ENCODE measurements at places on chromosomes 7 and 10.

- DNase-seq = no peak
Measured at GRCh38 chr7:12383377-12383776, 20.3 kb downstream of the VWDE start.

- no peak for DNase-seq
Measured at GRCh38 chr10:100130831-100131230, 49.2 kb upstream of the CPN1 start.

- DNase-seq = no peak
Measured at GRCh38 chr10:128628252-128628651, 502.0 kb upstream of the MKI67 start.

GRCh38 chr7:4805110-4805983, 29.9 kb downstream of the AP5Z1 start:
- DNase-seq = no peak

DNA sequence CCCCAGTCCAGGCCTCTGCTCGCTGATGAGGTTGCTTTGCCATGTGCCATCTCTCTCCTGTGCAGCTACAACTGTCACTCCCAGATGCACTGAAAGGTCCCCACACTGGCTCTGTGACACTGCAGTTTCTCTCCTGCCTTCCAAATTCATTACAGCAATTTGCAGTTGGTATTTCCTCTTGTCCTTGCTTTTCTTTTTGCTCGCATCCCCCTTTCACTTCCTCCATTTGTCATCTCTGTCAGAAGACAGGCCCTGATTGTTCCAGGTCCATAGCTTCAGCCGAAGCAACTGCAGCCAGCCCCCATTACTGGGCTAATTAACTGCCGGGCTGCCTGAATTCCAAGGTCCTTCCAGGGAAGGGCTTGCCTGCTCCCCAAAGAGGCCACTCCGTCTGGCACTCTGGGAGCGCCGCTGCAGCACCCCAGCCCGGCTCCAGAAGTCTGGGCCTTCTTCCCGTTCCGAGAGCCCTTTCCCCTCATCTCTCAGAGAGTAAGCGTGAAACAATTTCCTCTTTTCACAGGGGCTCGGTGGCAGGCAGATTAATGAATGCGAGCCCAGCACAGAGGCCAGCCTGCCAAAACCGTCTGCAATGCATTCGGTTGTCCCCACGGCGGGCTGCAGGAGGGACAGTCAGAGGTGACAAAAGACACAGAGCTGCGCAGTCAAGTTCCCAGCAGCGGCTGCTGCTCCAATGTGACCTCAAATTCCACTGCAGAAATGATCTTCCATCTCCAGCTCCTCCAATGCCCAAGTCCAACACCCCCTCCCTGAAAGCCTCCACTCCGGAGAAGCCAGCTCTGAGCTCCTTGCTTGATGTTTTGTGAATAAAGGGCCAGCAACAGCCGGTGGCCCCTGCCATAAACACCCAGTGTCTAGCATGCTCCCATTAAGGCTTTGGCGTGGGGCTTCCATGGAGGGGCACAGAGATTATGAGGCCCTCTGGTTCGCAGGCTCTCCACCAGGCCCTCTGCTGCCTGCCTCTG, 279.4 kb upstream of the HABP2 start:
- no peak for DNase-seq

DNA sequence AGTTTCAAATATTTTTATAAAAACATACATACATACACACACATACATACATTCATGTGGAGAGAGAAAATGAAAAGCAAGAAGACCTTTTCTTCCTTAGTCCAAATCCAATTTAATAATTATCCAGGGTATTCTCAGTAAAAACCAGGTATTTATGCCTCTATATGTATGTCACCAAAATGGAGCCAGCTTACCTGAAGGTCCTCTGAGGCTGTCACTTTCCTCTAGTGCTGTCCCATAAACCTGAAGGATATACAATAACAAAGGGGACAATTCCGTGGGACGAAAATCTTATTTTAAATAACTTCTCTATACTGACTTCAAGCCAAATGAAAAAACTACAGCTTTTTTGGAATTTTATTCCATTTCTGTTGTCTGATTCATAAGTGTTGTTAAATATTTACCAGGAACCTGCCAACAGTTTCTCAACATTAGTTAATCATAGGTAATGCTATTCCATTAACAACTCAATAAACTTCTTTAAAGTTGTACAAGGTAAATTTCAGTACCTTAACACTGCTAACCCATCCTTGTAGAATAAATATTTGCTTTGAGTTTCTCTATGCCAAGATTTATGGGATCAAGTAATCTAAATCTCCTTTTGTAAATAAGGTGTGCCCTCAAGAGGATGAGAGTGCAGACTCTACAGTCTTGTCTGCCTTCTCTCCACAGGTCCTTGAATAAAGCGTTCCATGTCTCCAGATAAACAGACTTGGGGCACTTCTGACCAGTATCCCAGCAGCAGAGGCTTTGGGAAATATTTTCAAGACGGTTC, 260.3 kb downstream of the AHR start:
- DNase-seq = no peak

- DNase-seq = no peak
Measured at GRCh38 chr10:9634466-9634865, 1383.2 kb upstream of the CELF2 start.

DNA sequence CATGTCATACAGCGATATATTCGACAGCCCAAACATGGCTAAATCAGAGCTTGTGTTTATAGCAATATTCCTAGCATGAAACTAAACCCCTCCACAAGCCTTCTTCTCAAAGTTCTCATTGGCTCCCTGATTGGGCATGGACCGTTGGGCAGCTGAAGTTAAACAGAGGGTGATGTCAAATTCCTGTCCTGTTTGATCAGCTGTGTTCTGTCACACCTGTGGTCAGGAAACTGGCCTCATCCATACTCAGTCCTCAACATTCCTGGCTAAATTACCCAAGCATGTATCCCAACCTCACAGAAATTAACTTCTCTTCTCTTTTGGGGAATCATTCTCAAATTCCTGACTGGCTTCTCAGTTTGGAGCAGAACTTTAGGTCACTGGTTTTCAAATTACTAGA, 107.9 kb downstream of the ODAD2 start:
- DNase-seq = no peak

GRCh38 chr7:36082910-36083309, 70.1 kb upstream of the EEPD1 start:
- DNase-seq = no peak

GRCh38 chr7:20364571-20365196, 34.0 kb downstream of the ITGB8 start:
- no peak for DNase-seq

GRCh38 chr7:158662610-158663427, 41.8 kb downstream of the NCAPG2 start:
- no peak for DNase-seq

- DNase-seq = no peak
Measured at GRCh38 chr10:44173608-44173894, 211.3 kb downstream of the CXCL12 start.

DNA sequence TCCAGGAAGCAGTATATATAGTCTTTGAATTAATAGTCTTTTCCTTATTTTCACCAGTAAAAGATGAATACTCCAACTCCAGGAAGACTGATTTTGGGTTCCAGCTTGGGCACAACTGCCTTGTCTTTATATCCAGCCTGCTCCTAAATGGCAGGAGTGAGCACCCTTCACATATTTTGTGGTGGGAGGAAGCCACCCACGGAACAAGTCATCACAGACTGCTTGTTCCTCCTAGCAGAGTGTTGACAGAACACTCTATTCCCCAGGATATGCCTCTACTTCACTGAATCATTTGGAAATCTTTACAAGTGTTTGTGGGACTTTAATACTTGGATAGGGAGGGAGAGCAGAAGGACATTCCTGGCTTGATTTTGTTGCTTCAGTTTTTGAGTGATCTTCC, 31.7 kb downstream of the ITPRID1 start:
- no peak for DNase-seq

- DNase-seq = no peak
Measured at GRCh38 chr7:110771717-110772116, 319.2 kb upstream of the LRRN3 start.

- DNase-seq = no peak
Measured at GRCh38 chr10:8278099-8278498, 223.6 kb downstream of the GATA3 start.

- no peak for DNase-seq
Measured at GRCh38 chr7:4748231-4748681, 27.2 kb upstream of the AP5Z1 start.

DNA sequence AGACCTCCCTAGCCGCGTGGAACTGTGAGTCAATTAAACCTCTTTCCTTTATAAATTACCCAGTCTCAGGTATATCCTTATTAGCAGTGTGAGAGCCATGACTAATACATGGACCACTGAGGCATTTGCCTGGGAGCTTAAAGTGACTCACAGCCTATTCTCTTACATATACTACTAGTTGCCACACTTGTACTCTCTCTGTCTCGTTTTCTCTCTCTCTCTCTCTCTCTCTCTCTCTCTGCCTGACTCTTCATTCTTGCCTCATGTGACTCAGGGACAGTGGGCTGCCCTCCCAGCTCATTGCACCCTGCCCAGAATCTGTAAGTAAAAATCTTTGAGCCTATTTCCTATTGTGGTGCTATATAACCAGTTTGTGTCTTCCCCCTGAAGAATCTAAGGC, 238.5 kb upstream of the MAGI2 start:
- DNase-seq = no peak

DNA sequence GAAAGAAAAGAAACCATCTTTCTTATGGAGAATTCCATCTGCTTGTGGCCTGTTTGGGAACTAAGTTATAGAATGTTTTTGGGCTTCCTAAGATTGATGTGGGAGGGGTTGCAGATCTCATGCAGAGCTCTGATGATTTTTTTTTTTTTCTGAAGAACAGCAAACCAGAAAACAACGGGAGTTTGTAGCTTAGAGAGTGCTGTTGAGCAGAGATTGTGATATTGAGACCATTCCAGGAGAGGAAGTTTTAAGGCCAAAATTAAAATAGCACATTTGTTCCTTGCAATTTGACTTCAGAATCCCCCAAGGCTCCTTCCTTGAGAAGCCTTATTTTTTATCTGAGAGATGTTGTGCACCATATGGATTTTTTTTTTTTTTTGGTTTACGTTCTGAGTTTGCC, 159.5 kb upstream of the NRP1 start:
- no peak for DNase-seq

- no peak for DNase-seq
Measured at GRCh38 chr7:90816511-90817142, 220.5 kb downstream of the CDK14 start.

- DNase-seq = no peak
Measured at GRCh38 chr7:108094346-108094745, 35.8 kb downstream of the LAMB4 start.

DNA sequence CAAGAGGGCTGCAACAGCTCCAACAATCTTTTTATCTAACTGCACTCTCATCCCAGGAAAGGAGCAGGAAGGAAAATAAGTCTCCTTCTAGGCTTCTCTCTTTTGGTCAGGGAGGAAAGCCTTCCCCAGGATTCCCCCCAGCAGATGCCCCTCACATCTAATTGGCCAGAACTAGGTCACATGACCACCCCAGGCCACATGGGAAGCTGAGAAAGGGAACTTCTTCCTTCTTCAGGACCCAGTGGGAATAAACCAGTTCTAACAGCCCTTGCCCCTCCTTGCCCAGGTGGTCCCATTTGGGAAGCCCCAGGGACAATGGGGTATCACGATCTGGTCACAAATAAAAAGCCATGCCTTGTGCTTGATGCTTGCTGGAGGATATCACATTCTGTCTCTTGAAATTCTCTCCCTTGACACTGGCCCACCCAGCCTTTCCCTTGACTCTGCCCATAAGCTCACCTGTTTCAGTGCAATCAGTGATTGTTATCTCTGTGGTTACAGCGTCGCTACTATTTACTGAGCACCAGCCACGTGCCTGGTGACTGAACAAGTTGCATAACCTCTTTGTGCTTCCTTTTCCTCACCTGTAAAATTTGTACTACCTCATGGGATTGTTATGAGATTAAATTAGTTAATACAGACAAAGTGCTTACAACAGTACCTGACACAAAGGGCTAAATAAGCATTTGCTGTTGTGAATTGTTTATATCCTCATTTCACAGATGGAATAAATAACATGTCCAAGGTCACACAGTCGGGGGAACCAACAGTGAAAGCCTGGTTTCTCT, 9.0 kb upstream of the TACR2 start:
- peak; percentile 54 for DNase-seq

DNA sequence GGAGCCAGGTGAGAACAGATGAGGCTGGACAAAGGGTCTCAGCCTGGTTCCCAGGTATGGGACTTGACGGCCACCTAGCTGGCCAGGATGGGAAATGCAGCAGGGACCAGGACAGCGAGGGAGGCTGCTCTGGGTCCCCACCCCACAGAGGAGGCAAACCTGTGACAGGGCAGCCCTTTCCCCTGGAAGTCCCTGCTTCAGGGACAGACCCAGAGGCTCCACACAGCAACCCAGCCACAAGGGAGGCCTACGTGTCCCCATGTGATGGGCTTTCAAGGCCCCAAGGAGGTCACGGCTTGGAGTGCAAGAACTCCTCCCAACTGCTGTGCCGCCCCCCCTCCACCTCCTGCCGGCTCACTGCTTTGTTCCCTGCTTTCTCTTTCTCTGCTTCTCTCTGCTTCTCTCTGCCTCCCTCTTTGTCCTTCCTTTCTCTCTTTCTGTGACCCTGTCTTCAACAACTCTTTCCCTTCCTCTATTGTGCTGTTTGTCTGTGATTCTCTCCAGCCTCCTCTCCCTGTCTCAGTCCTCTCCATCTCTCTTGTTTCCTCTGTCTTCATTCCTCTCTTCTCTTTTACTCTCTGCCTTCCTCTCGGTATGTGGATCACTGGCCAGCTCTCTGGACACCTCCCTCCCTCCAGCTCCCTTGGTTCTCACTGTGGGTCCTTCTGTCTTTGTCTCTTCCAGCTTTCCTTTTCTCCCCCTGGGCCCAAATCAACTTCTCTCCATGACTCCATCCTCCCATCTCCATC, 9.6 kb upstream of the EIF5AL1 start:
- DNase-seq = peak; percentile 61

- no peak for DNase-seq
Measured at GRCh38 chr7:19121977-19122588, 4.6 kb upstream of the TWIST1 start.

DNA sequence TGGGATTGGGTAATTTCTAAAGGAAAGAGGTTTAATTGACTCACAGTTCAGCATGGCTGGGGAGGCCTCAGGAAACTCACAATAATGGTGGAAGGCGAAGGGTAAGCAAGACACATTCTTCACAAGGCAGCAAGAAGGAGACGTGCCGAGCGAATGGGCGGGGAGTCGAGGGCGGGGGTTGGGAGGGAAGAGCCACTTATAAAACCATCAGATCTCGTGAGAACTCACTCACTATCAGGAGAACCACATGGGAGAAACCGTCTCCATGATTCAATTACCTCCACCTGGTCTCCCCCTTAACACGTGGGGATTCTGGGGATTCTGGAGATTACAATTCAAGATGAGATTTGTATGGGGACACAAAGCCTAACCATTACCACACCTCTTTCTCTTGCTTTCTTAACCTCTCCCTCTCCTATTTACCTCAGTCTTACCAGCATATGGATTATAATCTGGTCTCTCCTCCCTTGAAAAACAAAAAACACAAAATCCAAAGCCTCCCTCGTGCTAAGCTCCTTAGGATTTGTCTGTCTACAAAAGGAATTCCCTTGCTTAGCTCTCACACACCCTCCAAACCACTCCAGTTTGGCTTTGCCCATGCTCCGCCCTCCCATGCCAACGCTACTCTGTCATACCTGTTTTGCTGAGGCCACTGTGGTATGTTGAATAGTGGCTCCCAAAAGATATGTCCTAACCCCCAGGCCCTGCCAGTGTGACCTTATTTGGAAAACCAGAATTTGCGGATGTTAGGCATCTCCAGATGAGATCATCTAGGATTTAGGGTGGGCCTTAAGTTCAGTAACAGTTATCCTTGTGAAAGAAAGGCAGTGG, 19.6 kb upstream of the EFCAB10 start:
- peak; percentile 69 for DNase-seq

- no peak for DNase-seq
Measured at GRCh38 chr7:48111596-48111995, 22.5 kb downstream of the UPP1 start.

- DNase-seq = no peak
Measured at GRCh38 chr10:119917777-119918176, 25.2 kb downstream of the SEC23IP start.
